ENCODE measurements at places on chromosomes 3 and 15. TPM values are rescaled to one million over a fixed set of nuclear protein-coding genes. Genes with fewer than 3 reads are reported as not detected.

ASB14 gene
- total RNA-seq: not detected

REC114 gene
- total RNA-seq: not detected

LINGO1 gene
- total RNA-seq: 0.19 TPM

C3orf70 gene
- 1.9 TPM for total RNA-seq

PARP3 gene
- 22.8 TPM for total RNA-seq

CADPS gene
- total RNA-seq: 0.85 TPM

DPH6 gene
- 12.1 TPM for total RNA-seq

TRPM1 gene
- total RNA-seq: not detected

SCAMP5 gene
- total RNA-seq: 4.0 TPM

CCR8 gene
- not detected for total RNA-seq

P2RY14 gene
- under 0.01 TPM for total RNA-seq

GOLGA8J gene
- total RNA-seq: 0.28 TPM

ISLR gene
- total RNA-seq: 23.4 TPM

ALDH1L1 gene
- total RNA-seq: 4.8 TPM

TGM5 gene
- not detected for total RNA-seq

A4GNT gene
- not detected for total RNA-seq

KPNA1 gene
- total RNA-seq: 33.4 TPM

SLTM gene
- 47.1 TPM for total RNA-seq

CACNA2D3 gene
- total RNA-seq: 0.85 TPM

KCNMB3 gene
- total RNA-seq: 0.85 TPM

SMAD6 gene
- total RNA-seq: 24.0 TPM

SEMA6D gene
- total RNA-seq: 9.9 TPM

CCR1 gene
- total RNA-seq: under 0.01 TPM

SPRED1 gene
- 80.3 TPM for total RNA-seq

MITF gene
- 8.5 TPM for total RNA-seq

KIF15 gene
- 19.0 TPM for total RNA-seq

SV2B gene
- not detected for total RNA-seq

LMCD1 gene
- total RNA-seq: 250 TPM

NEK10 gene
- total RNA-seq: 27.6 TPM
